ENCODE measurements at places on chromosomes 7 and 10.

GRCh38 chr10:42872865-42873435, 90.4 kb downstream of the BMS1 start:
- no peak for DNase-seq

DNA sequence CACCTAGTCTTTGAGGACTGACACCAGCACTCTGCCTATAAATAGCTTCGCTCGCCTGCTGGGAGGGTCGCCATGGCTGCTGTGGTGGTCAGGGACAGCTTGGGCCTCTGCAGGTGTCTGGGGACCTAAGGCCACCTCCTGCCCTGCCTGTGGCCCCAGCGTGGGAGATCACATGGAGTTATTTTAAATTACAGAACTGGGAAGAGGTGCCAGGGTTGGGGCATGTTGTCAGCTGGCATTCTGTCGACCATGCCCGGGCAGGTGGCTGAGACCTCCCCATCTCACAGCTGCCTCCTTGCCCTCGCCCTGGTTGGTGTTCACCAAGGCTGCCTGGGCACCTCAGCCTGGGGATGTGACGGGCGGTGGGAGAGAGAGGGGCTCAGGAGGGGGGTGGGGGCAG, 18.1 kb downstream of the SHH start:
- no peak for DNase-seq

DNA sequence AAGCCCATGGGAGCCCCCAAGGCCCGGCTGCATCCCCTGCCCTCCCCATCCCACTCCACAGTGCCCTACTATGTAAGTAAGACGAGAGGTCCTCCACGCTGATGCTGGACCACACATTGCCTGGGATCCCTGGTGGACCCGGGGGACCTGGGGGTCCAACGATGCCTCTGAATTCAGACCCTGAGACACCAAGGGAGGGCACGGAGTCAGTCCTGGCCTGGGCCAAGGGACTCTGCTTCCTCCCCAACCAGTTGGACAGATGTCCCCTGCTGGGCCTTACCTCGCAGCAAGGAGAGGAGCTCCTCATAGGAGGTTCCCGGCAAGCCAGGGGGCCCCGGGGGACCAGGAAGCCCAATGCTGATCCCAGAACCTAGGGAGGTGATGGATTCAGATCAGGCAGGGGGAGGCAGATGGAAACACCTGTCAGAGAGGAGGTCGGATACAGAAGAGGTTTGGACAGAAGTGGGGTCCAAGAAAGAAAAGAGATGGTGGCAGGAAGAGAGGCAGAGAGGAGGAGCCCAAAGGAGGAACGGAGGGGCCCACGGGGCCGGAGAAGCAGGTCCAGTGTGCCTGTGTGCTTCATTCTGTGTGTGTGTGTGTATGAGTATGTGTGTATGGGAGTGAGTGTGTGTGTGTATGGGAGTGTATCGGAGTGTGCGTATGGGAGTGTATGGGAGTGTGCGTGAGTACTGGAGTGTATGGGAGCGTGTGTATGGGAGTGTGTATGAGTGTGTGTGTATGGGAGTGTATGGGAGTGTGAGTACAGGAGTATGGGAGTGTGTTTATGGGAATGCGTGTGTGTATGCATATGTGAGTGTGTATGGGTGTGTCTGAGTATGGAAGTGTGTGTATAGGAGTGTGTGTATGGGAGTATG, 50.2 kb downstream of the COL17A1 start:
- no peak for DNase-seq

DNA sequence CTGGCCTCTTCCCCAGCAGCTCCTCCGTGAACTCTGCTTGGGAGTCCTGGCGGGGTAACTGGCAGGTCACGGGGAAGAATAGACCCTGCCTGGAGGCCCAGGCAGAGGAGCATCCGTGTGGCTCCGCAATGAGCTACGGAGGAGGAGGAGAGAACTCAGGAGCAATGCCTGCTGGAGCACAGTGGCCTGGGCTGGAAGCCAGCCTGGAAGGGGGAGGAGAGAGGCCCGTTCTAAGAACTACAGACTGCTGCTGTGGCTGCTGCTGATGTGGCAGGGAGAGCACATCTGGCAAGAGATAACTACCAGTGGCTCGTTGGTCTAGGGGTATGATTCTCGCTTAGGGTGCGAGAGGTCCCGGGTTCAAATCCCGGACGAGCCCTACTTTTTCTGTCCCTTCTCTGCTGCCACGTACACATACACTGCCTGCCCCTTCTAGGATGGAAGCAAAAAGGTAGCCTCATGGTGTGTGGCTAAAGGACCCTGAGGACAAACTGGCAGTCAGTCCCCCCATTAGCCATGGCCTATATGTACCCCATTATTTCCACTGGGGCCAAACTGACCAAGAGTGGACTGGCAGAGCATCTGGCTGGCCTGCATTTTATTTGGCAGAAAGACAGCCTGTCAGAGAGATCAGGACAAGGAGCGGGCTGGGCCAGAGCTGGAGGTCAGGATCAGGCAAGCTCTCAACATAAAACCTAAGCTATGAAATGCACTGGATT, 7.7 kb upstream of the OPN1SW start:
- no peak for DNase-seq

GRCh38 chr7:81684514-81685269, 85.2 kb downstream of the HGF start:
- DNase-seq, result no peak

GRCh38 chr7:148791546-148791945, 92.5 kb downstream of the EZH2 start:
- no peak for DNase-seq

GRCh38 chr7:112930787-112931186, 140.6 kb upstream of the TMEM168 start:
- DNase-seq, result no peak

DNA sequence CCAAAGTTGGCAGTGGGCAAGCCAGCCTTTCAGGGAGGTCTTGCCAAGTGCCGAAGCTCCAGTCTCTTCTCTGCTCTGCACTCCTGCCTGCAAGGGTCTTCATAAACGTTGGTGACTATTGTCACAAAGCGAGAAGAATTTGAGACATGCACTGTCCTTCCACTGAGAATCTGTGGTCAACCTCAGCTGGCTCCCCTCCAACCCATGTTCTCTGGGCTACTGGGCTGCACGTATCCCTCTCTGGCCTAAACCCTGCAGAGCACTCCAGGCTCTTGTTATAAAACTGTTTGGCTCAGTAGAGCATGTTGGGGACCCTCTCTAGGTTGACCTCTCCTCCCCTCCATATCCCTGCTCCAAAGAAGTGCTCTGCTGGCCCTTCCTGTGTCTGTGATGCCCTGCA, 260.4 kb upstream of the NFE2L3 start:
- no peak for DNase-seq

DNA sequence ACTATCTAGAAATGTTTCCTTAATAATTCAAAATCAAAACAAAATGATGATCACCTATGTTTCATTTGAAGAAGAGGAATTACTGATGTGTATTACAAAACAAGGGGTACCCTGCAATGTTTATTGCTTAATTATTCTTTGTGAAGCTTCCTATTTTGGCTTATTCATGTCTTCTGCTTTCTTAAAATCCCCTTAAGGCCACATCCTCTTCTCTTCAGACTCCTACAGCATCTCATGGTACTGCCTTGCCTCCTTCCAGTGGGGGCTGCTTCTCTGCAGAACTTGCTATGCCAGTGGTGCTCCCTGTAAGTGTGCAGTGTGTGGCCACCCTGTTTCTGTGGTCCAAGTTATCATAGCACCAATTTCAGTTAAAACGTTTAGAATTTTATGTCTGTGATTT, 35.0 kb downstream of the CCDC146 start:
- no peak for DNase-seq

- DNase-seq, result no peak
Measured at GRCh38 chr10:29849126-29849833, 210.1 kb downstream of the JCAD start.

GRCh38 chr10:50398823-50399222, 147.5 kb upstream of the ASAH2 start:
- DNase-seq, result no peak

- DNase-seq, result no peak
Measured at GRCh38 chr10:85459906-85460305, 906.7 kb downstream of the GRID1 start.

- DNase-seq, result no peak
Measured at GRCh38 chr10:32982911-32983909, 25.2 kb upstream of the ITGB1 start.

DNA sequence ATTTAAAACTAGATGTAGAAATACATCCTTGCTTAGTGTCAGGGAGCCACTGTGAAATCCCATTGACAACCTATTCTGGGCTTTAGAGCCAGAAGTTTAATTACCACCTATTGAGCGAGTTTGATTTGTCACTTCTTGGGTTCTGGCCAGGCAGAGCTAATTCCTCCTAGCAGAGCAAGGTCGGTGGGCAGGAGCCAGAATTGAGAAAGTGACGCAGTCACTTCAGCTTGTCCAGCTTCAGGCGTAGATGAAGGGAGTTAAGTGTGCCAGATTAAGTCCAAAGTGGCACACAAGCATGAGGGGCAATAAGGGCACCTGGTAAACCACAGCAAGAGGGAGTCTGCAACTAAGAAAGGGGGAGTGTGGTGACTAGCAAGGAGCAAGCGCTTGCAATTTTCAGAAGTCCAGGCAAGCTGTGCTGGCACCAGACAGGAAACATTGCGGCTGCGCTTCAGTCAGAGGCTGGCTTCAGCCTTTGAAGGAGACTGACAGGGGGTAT, 119.4 kb downstream of the ST7 start:
- DNase-seq, result peak; percentile 62

DNA sequence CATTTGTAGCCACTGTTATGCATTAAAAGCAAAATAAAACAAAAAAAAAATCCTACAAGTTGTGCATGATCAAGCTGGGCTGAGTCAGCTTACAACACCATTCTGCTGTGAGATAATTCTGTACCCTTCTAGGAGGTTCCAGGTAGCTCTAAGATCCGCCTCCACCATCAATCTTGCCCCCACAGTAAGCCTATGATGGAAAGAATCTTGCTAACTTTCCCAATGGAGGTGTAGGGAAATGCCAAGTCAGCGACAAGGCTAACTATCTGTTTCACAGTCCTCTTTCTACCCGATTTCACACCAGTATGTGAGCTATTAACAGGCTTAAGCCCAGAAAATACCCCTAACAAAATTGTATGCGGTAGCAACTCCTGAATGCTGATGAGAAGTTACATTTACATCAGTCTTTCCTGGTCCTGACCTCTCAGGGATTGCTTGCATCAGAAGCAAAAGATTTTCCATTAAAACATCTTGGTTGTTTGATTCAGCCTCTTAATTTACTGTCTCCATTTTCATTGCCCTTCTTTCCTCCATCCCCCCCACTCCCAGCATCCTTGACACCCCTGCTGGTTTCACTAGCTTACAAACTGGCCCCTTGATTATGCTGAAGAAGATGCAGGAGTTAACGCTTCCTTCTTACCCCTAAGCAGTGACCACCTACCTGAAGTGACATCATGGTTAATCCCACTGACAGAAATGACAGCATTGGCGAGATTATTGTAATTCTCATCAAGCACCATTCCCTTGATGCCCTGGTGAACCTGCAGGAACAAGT, 27.8 kb downstream of the CPN1 start:
- DNase-seq, result no peak

DNA sequence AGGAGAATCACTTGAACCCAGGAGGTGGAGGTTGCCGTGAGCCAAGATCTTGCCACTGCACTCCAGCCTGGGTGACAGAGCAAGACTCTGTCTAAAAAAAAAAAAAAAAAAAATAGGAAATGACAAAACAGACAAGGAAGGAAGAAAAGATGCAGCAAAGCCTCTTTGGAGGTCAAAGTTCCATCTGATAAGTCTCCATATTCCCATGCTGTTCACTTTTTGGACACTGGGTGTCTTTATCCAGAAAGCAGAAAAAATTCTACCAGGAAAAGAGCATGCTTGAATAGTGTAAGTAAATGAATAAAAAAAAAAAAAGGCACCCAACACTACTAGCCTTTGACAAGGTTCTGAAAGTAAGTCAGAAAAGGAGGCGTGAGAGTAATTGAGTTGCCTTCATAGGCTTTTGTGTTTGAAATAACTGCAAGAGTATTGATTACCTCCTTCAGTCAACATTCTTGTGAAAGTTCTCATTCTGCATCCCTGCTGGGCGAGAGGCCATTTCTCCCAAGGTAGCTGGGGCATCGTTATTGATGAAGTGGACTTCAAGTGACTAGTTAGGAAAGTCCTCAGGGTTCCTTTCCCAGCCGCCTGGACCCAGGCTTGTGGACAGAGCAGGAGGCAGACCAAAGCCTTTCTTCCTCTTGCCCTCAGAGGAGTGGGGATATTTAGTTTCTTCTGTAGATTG, 133.3 kb upstream of the KIF5B start:
- no peak for DNase-seq

- DNase-seq, result no peak
Measured at GRCh38 chr7:2371329-2371728, 16.7 kb downstream of the EIF3B start.

DNA sequence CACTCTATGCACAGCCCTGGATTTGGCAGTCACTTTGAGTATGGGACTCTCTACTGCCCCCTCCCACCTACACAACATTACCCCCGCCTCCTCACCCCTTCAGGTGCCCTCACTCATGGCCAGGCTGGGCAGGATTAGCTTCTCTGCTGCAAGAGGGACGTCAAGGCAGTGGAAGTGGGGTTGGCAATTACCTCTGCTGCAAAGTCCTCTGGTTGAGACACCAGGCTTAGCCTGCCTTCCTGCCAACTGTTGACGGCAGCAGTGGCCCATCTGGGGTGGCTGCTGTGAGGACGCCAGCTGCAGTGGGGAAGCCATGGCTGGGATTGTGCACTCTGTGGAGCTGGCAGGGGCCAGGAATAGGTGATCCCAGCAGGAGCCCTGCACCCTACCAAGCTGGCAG, 26.7 kb downstream of the SVIL start:
- DNase-seq, result no peak

DNA sequence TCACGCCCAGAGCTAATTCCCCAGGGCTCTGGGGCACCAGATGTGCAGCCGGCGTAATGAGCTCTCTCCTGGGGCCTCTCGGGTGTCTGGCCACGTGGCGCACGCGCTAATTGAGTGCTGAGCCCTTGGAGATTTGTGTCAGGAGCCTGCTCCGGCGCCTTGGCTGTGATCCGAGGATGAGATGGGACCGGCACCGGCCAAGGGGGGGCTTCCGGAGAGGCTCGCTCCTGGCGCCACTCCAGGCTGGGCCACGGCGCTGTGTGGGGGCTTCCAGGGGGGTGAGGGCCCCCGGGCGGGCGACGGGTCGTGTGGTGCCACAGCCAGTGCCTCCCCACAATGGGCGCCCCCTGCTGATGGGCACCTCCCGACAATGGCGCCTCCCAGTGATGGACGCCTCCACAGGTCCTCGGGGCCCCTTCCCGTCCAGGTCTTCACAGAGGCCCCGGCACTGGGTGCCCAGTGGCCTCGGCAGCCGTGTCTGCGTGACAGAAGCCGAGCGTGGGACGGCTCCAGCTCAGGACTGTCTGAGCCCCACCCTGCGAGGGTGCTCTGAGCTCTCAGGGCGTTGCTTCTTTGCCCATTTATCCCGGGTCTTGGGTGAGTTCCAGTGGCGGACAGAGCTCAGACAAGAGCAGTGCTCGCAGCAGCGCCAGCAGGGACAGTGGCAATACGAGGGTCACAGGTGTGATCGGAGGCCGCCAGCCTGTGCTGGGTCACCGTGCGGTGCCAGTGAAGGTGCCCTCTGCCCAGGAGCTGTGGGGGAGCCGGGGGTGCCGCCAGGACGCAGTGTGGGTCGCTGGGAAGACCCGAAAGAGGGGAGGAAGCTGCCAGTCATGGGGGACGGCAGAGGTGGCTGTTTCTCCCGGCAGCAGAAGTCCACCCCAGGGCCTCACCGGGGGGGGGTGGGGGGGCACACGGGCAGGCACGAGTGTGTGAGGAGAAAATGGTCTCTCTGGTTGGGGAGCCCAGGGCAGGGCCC, 8.2 kb upstream of the NKX6-2 start:
- DNase-seq, result no peak
